ENCODE measurements at places on chromosomes 6 and 20.

DNA sequence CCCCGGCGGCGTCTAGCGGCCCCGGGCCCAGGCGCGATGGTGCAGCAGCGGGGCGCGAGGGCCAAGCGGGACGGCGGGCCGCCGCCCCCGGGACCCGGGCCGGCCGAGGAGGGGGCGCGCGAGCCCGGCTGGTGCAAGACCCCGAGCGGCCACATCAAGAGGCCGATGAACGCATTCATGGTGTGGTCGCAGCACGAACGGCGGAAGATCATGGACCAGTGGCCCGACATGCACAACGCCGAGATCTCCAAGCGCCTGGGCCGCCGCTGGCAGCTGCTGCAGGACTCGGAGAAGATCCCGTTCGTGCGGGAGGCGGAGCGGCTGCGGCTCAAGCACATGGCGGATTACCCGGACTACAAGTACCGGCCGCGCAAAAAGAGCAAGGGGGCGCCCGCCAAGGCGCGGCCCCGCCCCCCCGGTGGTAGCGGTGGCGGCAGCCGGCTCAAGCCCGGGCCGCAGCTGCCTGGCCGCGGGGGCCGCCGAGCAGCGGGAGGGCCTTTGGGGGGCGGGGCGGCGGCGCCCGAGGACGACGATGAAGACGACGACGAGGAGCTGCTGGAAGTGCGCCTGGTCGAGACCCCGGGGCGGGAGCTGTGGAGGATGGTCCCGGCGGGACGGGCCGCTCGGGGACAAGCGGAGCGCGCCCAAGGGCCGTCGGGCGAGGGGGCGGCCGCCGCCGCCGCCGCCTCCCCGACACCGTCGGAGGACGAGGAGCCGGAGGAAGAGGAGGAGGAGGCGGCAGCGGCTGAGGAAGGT, 715 bp downstream of the SOX12 start:
- DNase-seq, result peak; percentile 19

DNA sequence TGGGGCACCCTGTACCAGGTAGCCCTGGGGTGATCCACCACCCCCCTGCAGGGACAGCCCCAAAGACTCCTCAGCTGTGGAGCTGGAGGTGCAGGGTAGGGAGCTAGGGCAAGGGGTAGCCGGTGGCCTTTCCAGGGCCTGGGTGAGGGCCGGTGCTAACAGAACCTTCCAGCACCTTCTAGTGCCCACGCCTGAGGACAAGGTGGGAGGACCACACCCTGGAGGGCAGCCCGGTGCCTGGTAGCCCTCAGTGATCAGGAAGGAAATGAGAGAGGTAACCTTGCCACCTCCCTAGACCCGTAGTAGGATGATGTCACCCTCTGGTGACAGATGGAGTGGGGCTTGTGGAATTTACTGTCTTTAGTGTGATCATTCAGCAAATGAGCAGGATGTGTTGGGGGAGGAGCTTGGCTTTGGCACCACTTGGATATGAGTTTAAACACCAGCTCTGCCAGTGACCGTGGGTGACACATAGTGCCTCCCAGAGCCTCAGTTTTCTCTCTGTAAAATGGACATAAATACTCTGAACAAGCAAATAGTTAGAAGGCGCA, 187.7 kb downstream of the NFATC2 start:
- peak; percentile 79 for DNase-seq

- DNase-seq, result no peak
Observed at GRCh38 chr20:34179637-34180360, 61.4 kb upstream of the ASIP start.

DNA sequence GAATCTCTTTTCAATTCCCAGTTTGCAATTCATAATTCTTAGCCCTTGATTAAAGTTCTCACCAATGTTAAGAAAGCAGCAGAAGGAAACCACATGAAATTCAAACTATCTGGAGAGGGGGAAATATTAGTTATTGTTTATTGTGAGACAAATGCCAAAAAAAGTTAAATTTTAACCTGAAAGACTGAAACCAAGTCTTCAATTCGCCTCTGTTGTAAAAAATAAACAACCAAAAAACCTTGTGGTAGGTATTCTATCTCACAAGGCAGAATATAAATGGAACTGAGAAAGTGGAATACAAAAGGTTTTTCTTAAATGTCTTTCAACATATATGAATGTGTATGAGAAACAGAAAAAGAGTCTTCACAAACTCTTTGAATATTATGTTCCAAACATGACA, 24.8 kb downstream of the TMX4 start:
- DNase-seq, result no peak

- DNase-seq, result no peak
Observed at GRCh38 chr20:761418-762381, 6.6 kb downstream of the SLC52A3 start.

DNA sequence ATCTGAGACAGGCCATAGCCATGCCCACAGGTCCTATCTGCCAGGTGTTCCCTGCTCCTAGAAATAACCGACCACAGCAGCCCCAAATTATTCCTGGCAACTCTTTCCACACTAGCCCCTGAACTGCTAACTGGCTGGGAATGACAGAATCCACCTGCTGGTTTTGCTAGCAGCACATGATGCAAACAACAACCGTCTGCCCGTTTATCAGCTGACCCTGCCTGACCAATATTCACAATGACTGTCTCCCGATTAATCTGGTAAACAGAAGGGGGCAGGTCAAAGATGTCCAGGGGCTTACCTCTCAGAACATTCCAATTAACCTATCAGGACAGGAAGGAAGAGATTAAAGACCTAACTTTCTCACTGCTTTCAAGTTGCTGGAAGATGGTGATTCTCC, 101.5 kb downstream of the NRSN1 start:
- DNase-seq, result no peak

- no peak for DNase-seq
Observed at GRCh38 chr6:131937703-131938631, 13.2 kb downstream of the CCN2 start.

Data from NCI-H1694 treated with DMSO at 0.1 percent for 48 hours (cell line).